ENCODE measurements at places on chromosomes 2 and 18. TPM values are rescaled to one million over a fixed set of nuclear protein-coding genes. Genes with fewer than 3 reads are reported as not detected.

GRCh38 chr2:148391324-148391723 lies 253.2 kb upstream of the EPC2 start:
- no peak for DNase-seq

GRCh38 chr2:42768706-42769256 lies 4.8 kb upstream of the OXER1 start:
- DNase-seq: no peak

DNA sequence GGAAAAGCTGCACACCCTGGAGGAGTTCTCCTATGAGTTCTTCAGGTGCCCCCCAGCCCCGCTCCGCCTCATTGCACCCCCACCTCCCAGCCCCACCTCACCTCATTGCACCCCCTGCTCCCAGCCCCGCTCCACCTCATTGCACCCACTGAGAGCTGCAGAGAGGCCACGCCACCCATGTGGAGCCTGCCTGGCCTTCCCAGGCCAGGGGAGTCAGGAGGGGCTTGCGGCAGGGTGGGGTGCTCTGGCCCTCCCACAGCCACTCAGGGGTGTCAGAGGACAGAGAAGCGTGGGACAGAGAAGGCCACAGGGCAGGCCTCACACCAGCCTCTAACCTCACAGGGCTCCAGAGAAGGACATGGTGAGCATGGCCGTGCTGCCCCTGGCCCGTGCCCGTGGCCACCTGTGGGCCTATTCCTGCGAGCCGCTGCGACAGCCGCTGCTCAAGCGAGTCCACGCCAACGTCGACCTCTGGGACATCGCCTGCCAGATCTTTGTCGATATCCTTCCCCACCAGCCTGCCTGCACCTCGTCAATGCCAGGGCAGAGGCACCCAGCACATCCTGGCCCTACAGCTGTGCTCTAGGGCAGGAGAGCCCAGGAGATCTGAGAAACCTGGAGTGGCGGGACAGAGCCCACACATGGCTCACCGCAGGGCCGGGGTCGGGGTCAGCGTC lies 15.0 kb upstream of the GPR17 start:
- DNase-seq: no peak

GRCh38 chr2:122535960-122536505 lies 780.6 kb downstream of the TSN start:
- no peak for DNase-seq

- DNase-seq: no peak
These were observed 570.7 kb downstream of the PLCL1 start for GRCh38 chr2:198375083-198375410.

The NT5C1B gene
- not detected for total RNA-seq

The POMC gene
- total RNA-seq: 1.4 TPM

All from aorta (tissue), 5 donors.